ENCODE measurements at places on chromosomes 7 and 10. TPM values are rescaled to one million over a fixed set of nuclear protein-coding genes. Genes with fewer than 3 reads are reported as not detected.

- no peak for DNase-seq
Observed at GRCh38 chr10:131574707-131575430, 263.3 kb upstream of the TCERG1L start.

TAS2R16 gene
- not detected for total RNA-seq

GRCh38 chr7:43698460-43699255 lies 30.7 kb downstream of the COA1 start:
- DNase-seq = no peak

DNA sequence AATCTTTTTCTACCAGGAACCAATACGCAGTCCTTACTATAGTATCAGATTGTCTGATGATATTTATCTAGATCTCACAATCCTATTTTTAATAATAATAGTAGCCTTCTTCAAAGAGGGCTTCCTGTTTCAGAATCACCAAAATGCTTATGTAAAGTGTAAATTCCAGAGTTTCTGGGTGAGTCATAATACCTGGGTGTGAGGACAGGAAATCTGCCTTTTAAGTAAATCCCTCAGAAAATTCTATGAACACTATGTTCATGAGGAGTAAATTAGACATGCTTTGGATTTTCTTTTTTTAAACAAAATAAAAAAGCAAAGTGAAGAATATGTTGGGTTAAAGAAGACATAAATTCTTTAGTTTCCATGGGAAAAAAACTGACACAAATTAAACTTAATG lies 20.5 kb downstream of the DKK1 start:
- DNase-seq = peak; percentile 42

DNA sequence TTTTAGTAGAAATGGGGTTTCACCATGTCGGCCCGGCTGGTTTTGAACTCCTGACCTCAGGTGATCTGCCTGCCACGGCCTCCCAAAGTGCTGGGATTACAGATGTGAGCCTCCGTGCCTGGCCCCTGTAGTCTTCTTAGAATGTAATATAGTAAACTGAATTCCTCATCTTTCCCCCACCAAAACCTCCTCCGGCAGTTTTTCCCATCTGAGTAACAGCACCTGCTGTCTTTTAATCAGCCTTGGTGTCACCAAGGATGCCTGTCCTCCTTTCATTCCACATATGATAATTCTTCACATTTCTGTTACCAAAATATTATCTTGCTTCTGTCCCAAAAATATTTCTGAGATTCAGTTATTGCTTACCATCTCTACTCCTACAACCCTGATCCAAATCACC lies 80.2 kb downstream of the ZEB1 start:
- DNase-seq = no peak

- no peak for DNase-seq
Observed at GRCh38 chr10:131697476-131698128, 203.2 kb upstream of the PPP2R2D start.

GRCh38 chr10:85614566-85614965 lies 752.0 kb downstream of the GRID1 start:
- no peak for DNase-seq

MOGAT3 gene
- not detected for total RNA-seq

GRCh38 chr10:23081221-23081750 lies 14.1 kb upstream of the MSRB2 start:
- DNase-seq = peak; percentile 74

POLD2 gene
- total RNA-seq = 179 TPM

DNA sequence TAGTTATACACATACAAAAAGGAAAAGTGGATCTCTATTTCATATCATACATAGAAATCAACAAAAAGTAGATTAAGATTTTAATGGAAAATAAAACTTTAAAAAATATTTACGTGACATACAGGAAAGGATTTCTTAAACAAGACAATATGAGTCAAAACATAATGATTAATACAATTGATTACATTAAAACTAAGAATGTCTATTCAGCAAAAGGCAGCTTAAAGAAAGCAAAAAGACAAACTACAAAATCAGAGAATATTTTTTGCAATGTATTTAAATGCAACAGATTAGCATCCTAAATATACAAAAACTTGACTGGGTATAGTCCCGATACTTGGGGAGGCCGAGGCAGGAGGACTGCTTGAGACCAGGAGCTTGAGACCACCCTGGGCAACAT lies 50.5 kb downstream of the VAX1 start:
- no peak for DNase-seq

LRMDA gene
- total RNA-seq = not detected
